ENCODE measurements at places on chromosomes 13 and 19. TPM values are rescaled to one million over a fixed set of nuclear protein-coding genes. Genes with fewer than 3 reads are reported as not detected.

PET100 gene
- total RNA-seq, result 65.6 TPM

CACNG7 gene
- 11.6 TPM for total RNA-seq

KCNN1 gene
- 0.22 TPM for total RNA-seq

PGLYRP2 gene
- not detected for total RNA-seq

ZGLP1 gene
- 3.6 TPM for total RNA-seq

METTL21C gene
- not detected for total RNA-seq

CYSLTR2 gene
- not detected for total RNA-seq

NOP53 gene
- total RNA-seq, result 227 TPM

SPHK2 gene
- total RNA-seq, result 18.9 TPM

OVOL3 gene
- 0.37 TPM for total RNA-seq

MUC16 gene
- total RNA-seq, result 0.08 TPM

SH2D3A gene
- 13.3 TPM for total RNA-seq

TMIGD2 gene
- not detected for total RNA-seq

FXYD1 gene
- total RNA-seq, result not detected

CPB2 gene
- not detected for total RNA-seq

ATF5 gene
- 55.4 TPM for total RNA-seq

CASP14 gene
- total RNA-seq, result not detected

VAV1 gene
- total RNA-seq, result 7.1 TPM

SIX5 gene
- total RNA-seq, result 30.2 TPM

CEACAM1 gene
- total RNA-seq, result 1.4 TPM

CAPN12 gene
- 5.2 TPM for total RNA-seq

CACNG8 gene
- total RNA-seq, result 1.5 TPM

TCF3 gene
- 65.4 TPM for total RNA-seq

GNA15 gene
- not detected for total RNA-seq

SIAH3 gene
- not detected for total RNA-seq

SIGLEC5 gene
- total RNA-seq, result not detected

ZNF486 gene
- total RNA-seq, result not detected

TEAD2 gene
- total RNA-seq, result 14.1 TPM

COMMD6 gene
- total RNA-seq, result 152 TPM

LHFPL6 gene
- total RNA-seq, result 7.2 TPM

TMEM150B gene
- total RNA-seq, result not detected

MCF2L gene
- total RNA-seq, result 0.36 TPM

ADGRE3 gene
- not detected for total RNA-seq

COX7A1 gene
- total RNA-seq, result not detected

GAMT gene
- total RNA-seq, result 25.1 TPM

SRRM5 gene
- 0.81 TPM for total RNA-seq

OR7A17 gene
- not detected for total RNA-seq

KHSRP gene
- 205 TPM for total RNA-seq

DIAPH3 gene
- total RNA-seq, result 9.2 TPM

CD70 gene
- 23.1 TPM for total RNA-seq

SHC2 gene
- 0.82 TPM for total RNA-seq

EPS8L1 gene
- 4.9 TPM for total RNA-seq

SIGLEC12 gene
- not detected for total RNA-seq

RUBCNL gene
- 0.07 TPM for total RNA-seq

F2RL3 gene
- not detected for total RNA-seq

TEX29 gene
- total RNA-seq, result 0.17 TPM

PPP1R13L gene
- total RNA-seq, result 35.2 TPM

KLK8 gene
- total RNA-seq, result not detected

PTPRH gene
- total RNA-seq, result 7.4 TPM

HIF3A gene
- not detected for total RNA-seq

ZNF574 gene
- total RNA-seq, result 33.0 TPM

DNASE2 gene
- 30.2 TPM for total RNA-seq

MYADM gene
- 344 TPM for total RNA-seq

KCNC3 gene
- 1.4 TPM for total RNA-seq

PPM1N gene
- 6.3 TPM for total RNA-seq
